Caudate nucleus (tissue), 63 donors: ENCODE measurements at places on chromosomes 5 and 9.

DNA sequence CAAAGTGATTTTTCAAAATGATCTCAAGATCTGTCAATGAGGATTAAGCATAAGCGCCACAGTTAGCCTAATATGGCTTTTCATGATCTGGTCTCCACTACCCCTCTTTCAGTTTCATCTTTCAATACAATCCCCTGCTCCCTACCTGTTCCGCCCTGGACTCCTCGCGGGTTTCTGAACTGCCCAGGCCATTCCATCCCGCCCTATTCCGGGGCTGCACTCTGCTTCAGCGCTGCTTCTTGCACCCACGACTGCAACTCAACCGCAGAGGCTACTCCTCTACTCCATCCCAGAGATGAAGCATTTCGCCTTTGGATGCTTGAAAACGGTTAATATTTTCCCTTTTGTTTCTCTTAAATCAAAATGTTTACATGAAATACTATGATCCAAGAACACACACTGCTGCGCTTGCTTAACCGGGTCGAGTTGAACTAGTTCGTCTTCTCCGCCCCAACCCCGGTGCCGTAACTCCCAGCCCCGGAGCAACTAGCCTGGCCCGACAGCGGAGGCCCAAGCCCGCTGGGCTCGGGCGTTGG is 716 bp upstream of the OTULIN start:
- no peak for DNase-seq

GRCh38 chr9:23537192-23538066 is 288.6 kb downstream of the ELAVL2 start:
- DNase-seq: no peak

- DNase-seq: no peak
Observed at GRCh38 chr5:135891268-135891667, 4.4 kb downstream of the IL9 start.

DNA sequence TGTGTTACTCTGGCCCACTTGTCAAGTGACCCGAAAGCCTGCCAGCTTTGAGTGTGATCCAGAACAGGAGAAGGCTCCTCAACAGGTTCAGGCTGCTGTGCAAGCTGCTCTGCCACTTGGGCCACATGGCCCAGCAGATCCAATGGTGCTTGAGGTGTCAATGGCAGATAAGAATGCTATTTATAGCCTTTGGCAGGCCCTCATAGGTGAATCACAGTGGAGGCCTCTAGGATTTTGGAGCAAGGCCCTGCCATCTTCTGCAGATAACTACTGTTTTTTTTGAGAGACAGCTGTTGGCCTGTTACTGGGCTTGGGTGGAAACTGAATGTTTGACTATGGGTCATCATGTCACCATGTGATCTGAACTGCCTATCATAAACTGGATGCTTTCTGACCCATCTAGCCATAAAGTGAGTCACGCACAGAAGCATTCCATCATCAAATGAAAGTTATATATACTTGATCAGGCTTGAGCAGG is 180.8 kb downstream of the CARTPT start:
- DNase-seq: no peak

- DNase-seq: no peak
Observed at GRCh38 chr5:71862507-71863060, 143.5 kb downstream of the CARTPT start.

GRCh38 chr9:96619124-96619465 is 548 bp downstream of the CDC14B start:
- DNase-seq: no peak

GRCh38 chr5:150778088-150778516 is 455 bp upstream of the SMIM3 start:
- DNase-seq: no peak

DNA sequence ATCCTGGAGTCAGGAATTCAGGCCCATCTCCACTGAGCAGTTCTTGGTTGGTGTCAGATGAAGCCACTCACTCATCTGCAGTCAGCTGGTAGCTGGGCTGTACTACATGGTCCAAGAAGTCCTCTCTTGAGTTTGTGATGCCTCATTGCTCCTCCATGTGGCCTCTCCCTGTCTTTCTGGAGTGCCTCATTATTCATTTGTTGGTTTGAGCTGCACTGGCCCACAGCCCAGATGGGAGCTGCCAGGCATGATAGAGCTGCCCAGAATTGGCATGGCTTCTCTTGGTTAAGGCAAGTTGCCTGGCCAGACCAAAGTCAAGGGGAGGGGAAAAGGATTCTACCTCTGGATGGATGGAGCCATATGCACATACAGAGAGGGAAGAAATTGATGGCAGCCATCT is 8.0 kb downstream of the PTCD2 start:
- peak; percentile 35 for DNase-seq
